ACHN (cell line): ENCODE measurements at places on chromosomes 1 and 21.

GRCh38 chr1:63173161-63173560, 149.2 kb upstream of the FOXD3 start:
- no peak for DNase-seq

- peak; percentile 52 for DNase-seq
Measured at GRCh38 chr1:219566951-219567947, 45.7 kb downstream of the ZC3H11B start.

- DNase-seq, result peak; percentile 55
Measured at GRCh38 chr21:29849735-29850176, 90.0 kb downstream of the GRIK1 start.

DNA sequence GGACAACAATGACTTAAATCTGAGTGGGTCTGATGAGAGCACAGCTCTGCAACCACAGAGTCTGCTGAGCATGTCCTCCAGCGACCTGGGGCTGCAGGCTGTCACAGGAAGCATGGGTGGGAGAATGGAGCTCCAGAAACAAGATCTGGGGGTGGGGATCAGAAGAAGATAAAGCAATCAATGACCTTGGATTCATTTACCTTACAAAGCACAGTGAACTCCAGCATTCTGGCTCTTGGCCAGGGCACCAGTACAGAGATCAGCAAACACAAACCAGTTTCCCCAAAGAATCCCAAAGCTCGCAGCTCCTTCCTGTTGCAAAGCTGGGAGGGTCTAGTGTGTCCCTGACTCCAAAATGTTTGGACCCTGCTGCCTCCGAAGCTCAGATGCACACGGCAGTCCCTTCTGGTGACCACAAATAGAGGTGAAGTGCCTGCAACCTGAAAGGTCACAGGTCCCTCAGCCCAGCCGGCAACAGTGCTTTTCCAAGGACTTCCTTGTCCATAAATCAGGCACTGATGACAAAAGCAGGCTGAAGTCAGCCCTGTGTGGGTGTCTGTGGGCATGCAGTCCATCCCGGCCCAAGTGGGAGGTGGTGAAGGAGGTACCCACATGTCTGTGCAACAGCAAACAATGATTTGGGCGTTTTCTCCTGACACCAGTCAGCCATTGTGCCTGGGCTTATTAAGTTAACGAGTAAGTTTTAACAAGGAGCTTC, 76.1 kb downstream of the SH3BGR start:
- DNase-seq, result no peak

DNA sequence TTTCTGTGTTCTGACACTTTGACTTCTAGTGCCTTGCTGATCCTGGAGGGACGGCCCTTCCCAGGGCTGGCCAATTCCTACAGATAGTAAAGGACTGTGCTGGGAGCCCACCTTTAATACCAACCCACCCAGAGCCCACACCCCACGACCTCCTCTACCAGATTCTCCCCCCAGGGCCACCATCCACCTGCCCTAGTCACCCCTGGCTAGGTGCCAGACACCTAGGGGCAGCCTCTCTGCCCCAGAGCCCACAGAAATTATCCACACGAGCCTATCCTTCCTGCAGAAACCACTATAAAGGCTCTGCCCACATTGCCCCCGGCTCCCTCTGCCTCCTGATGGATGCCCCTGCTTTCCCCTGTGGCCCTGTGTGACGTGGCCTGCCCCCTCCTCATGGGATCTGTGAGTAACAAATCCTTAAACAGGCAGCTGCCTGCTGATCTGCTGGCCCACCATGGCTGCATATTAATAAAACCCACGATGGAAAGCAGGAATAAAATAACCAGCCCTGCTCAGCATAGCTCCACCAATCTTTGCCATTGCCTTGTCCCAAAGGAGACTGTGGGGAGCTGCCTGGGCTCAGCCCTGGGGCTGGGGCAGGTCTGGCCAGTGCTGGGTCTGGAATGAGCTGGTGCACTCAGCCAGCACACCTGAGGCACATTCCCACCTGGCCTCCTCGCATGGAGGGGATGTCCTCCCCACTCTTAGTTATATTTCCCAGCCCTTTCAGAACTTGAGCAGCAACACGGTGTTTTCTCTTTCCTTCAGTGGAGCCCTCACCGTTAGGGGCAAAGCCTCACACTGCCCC, 488.5 kb downstream of the NPHP4 start:
- no peak for DNase-seq

GRCh38 chr1:167862432-167863076, 51.4 kb downstream of the ADCY10 start:
- DNase-seq, result no peak

DNA sequence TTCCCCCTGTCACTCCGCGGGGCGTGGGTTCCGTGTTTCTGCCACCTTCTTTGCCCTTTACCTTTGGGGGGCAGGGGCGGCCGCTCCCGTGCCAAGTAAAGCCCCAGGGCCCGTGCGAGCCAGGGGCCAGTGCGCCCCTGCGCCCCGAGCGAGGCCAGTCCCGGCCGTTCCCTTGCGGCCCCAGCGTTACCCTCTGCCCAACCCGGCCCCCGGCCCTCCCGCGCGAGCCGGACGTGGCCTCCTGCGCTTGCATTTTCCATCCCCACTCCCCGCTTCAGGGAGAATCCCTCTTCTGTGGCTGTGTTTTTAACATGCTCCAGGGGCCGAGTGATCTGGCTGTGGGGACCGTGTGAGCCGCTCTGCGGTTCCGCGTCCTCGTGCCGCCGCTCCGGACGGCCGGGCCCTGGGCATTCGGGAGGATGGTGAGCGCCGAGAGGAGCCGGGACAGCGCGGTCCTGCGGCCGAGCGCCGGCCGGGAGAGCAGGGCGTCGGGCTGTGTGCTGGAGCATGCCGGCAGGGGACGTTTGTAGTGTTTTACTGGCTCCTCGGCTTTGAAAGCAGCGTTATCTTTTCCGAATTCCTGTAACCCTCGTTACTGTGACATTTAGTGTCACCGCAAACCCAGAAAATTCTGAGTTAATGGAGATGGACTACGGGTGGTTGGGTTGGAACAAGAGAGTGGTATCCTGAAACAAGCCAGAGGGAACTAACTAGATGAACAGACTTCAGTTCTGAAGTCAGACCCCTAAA, 1.0 kb downstream of the GALNT2 start:
- peak; percentile 48 for DNase-seq

- DNase-seq, result no peak
Measured at GRCh38 chr1:95554408-95554807, 320.4 kb downstream of the RWDD3 start.

DNA sequence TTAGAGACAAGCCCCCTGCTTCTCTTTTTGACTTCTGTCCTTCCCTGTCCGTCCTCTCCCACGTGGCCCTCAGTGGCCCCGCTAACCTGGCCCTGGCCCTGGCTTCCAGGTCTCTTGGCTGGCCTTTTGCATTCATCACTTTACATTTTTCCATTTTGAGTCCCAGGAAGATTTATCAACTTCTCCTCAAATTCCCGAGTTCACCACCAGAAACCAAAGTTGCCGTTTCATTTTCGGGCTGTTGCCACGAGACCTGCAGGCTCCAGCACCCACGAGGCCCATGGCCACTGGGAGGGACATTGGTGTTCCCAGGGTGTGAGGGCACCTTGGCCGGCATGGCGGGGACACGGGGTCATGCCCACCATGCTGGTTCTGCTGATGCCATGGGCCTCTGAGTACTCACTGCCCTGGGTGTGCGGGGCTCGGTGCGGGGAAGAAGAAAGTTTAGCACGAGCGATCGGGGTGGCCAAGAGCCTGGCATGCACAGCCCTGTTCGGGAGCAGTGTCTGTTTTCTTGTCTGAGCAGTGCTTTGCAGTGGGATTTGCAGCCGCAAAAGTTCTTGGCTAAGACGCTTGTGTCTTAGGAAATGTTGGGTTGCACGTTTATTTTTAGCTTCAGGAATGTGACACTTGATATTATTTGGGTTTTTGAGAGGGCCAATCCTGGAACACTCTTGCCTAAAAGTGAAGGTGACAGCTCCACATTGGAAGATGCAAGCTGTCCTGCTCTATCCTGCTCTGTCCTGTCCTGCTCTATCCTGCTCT, 40.4 kb upstream of the ADARB1 start:
- no peak for DNase-seq

- no peak for DNase-seq
Measured at GRCh38 chr1:245576323-245576722, 421.5 kb downstream of the KIF26B start.

- DNase-seq, result no peak
Measured at GRCh38 chr1:87706203-87706602, 377.5 kb downstream of the LMO4 start.

- DNase-seq, result no peak
Measured at GRCh38 chr1:91765880-91766443, 120.0 kb downstream of the TGFBR3 start.

DNA sequence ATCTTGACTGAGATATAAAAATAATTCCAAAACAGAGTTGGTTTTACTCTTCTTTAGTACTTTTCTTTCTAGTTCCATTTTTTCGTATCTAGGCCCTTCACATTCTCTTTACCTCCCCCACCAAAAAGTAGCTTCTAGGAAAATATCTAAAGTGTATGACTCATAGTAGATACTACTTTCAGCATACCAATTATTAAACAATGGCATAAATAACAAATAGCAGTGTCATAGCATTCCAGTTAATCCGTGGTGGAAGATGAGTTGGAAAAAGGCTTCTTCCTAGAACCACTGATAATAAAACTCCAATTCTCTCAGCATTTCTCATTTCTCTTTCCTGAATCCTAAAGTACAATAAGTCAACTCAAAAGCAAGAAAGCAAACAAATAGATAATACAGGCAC, 859.0 kb upstream of the B3GALT2 start:
- no peak for DNase-seq

DNA sequence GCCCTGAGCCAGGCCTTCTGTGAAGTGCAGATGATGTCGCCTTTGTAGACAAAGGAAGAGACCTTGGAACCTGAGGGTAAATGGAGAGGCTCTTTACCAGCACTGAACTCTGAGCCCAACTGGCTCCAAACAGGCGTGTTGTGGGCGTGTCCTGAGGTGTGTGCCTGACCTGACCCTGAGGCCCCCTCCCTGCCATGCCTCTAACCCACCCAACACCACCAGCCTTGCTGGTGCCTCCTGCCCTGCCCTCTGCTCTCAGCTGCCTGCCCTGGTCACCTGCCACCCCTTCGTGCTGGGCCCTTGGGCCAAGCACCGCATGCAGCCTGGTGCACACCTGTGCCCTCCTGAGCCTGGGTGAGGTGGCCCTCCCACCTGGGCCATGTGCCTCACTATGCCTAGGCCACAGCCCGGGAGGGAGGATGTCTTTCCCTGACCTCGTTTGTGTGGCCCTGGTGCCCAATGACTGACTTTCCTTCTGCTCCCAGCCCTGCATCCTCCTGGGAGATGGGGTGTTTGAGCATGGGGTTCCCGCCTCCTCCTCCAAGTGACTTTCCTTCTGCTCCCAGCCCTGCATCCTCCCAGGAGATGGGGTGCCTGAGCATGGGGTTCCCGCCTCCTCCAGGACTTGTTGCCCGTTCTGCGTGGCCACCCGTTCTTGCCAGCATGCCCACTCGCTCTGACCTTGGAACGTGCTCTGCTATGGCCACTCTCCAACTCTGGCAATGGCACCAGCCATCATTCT, 157.0 kb downstream of the PCBP3 start:
- DNase-seq, result no peak

DNA sequence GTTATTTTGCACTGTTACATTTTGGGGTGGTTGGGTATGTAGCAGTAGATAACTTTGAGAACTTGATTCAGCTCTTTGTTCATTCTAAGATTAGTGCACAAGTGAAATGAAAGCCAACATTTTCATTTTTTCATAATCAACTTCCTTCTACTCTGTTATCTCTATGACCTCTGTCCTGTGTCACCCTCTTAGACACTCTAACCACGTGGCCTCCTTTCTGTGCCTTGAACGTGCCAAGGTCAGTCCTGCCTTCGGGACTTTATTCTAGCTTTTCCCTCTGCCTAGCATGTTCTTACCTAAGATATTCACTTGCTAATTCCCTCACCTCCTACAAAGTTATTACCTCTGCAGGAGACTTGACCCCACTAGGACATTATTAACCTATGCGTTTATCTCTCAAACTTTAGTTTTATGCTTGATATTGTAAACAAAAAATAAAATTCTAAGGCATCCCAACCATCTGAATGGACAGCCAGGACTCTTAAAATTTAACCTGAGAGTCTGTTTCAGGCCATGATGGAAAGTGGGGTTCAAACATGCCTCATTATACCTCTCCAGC, 19.2 kb upstream of the EDEM3 start:
- no peak for DNase-seq

DNA sequence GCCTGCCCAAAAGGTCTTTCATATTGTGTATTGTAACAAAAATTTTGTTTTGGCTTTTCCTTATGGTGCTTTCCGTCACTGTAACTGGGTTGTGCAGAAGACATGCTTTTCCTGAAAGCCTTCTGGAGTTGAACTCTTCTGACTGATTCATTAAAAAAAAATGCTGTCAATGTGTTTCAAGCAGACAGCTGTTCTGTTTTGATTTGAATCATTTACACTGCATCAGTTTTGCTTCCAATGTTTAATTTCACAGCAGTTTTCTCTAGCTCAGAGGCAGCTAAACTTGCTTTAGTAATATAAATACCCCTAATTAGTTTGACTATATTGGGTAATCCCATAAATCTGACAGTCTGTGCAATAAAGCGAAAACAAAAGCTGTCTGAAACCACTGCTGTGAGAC, 7.9 kb downstream of the UTP11 start:
- no peak for DNase-seq
